Stimulated activated CD4-positive, alpha-beta T cell treated with anti-CD3 and anti-CD28 coated beads, Interleukin-4, amount 100 ng/mL, for 4 hours (primary cell): ENCODE measurements at places on chromosomes 2 and 18.

- DNase-seq: no peak
Observed at GRCh38 chr2:29751390-29751789, 170.0 kb downstream of the ALK start.

DNA sequence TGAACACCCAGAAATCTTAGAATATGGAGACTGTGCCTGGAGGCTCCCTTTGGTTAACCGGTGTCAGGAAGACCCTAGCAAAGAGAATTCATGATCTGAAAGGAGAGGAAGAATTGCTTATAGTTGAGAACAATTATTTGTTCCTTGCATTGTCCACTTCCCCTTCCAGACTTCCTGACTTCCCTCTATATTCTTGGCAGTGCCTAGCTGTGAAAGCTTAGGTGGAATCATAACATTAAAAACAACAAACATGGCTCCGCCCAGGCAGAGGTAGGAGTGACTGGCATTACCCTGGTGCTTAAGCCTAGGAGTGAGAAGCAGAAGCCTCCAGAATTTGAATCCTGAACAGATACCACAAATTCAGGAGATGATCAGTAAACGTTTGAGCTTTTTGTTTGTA lies 1.9 kb downstream of the TTL start:
- no peak for DNase-seq

GRCh38 chr18:77223653-77224052 lies 26.0 kb upstream of the GALR1 start:
- no peak for DNase-seq

GRCh38 chr18:35495536-35496314 lies 2.0 kb downstream of the INO80C start:
- DNase-seq: no peak

GRCh38 chr18:10410472-10411308 lies 43.7 kb upstream of the APCDD1 start:
- DNase-seq: no peak

- no peak for DNase-seq
Observed at GRCh38 chr18:61742565-61743429, 150.0 kb downstream of the RNF152 start.

- DNase-seq: no peak
Observed at GRCh38 chr2:178119179-178119922, 7.1 kb downstream of the RBM45 start.

- DNase-seq: no peak
Observed at GRCh38 chr18:54532222-54532621, 58.8 kb upstream of the DYNAP start.

- DNase-seq: no peak
Observed at GRCh38 chr2:159326569-159327255, 40.2 kb upstream of the WDSUB1 start.

GRCh38 chr2:222780051-222780450 lies 80.8 kb upstream of the ACSL3 start:
- DNase-seq: no peak

DNA sequence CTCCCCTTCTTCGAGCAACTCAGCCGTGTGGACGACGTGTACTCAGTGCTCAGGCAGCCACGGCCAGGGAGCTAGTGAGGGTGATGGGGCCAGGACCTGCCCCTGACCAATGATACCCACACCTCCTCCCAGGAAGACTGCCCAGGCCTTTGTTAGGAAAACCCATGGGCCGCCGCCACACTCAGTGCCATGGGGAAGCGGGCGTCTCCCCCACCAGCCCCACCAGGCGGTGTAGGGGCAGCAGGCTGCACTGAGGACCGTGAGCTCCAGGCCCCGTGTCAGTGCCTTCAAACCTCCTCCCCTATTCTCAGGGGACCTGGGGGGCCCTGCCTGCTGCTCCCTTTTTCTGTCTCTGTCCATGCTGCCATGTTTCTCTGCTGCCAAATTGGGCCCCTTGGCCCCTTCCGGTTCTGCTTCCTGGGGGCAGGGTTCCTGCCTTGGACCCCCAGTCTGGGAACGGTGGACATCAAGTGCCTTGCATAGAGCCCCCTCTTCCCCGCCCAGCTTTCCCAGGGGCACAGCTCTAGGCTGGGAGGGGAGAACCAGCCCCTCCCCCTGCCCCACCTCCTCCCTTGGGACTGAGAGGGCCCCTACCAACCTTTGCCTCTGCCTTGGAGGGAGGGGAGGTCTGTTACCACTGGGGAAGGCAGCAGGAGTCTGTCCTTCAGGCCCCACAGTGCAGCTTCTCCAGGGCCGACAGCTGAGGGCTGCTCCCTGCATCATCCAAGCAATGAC lies 4.8 kb downstream of the CTDSP1 start:
- no peak for DNase-seq

GRCh38 chr2:231433990-231434389 lies 30.3 kb downstream of the NCL start:
- DNase-seq: no peak

GRCh38 chr2:3659447-3660432 lies 1.7 kb downstream of the ALLC start:
- no peak for DNase-seq

GRCh38 chr2:160061533-160061932 lies 882 bp downstream of the PLA2R1 start:
- DNase-seq: no peak

- DNase-seq: no peak
Observed at GRCh38 chr2:197181491-197181890, 129.1 kb downstream of the ANKRD44 start.

GRCh38 chr2:66897691-66898150 lies 462.8 kb downstream of the MEIS1 start:
- DNase-seq: no peak

DNA sequence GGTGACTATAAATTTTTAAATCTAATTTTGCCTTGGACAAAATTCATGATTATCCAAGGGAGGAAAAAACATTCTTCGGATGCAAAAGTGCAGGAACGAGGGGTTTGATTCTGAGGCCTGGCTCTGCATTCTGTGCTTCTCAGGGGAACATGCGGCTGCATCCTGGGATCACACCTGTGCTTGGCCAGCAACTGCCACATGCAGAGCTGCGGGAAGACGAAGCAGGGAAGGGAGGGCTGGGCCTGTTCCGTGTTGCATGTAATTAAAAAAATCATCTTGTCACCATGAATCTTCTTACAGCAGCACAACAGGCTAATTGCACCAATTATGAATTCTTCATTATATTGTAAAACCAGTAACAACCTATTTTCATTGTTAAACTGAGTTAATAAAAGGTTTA lies 158.0 kb upstream of the ALKAL2 start:
- DNase-seq: no peak
